ENCODE measurements at places on chromosomes 1 and 21.

- no peak for DNase-seq
Measured at GRCh38 chr1:68969441-68969840, 472.6 kb upstream of the DEPDC1 start.

- no peak for DNase-seq
Measured at GRCh38 chr1:18805925-18806849, 53.3 kb downstream of the TAS1R2 start.

GRCh38 chr1:9400425-9401079 is 107.9 kb downstream of the SPSB1 start:
- DNase-seq, result no peak

DNA sequence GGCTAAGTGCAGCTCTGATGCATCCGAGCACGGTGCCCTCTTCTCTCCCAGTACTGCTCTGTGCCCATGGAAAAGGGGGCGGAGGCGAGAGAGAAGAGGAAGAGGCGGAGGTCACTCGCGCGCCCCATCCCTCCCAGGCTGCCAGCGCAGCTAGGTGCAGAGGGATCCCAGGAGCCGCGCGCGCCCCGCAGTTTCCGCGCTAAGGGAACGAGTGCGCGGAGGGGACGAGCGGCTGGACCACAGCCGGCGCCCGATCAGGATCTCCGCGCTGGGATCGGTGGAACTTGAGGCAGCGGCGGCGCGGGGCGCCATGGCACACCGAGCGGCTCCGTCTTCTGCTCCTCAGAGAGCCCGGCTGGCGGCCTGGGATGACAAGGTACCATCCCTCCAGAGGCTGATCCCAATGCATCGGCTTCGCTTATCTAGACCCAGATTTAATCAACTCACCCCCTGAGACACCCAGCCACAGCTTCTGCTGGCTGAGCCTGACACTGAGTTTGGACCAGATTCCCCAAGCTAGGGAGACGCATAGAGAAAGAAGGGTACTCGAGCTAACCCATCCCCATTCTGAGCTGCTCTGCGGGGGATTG is at the start of gene PTGFR:
TSS of gene PTGFR (plus strand) at position 114 of the 590 bp plus-strand sequence. CDS start 1,770 bp downstream, outside the sequence.
- no peak for DNase-seq

- no peak for DNase-seq
Measured at GRCh38 chr1:154730259-154730658, 122.3 kb upstream of the ADAR start.

DNA sequence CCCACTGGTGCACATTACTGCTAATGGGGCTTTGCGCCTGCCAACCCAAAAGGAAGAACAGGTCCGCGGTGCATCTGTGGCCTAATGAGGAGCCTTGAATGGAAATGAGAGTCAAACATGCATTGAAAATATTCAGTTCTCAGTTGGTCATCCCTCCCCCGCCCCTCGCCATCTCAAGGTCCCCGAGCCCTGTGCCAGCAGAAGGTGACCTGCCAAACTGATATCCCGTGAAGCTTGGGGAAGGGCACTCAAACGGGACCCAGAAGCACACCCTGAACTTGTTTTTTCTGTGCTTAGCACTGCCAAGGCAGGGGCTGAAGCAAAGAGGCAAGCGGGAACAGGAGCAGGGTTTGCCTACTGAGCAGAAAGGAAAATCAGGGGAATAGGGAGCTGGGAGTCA is 67.9 kb upstream of the ZNF648 start:
- no peak for DNase-seq

DNA sequence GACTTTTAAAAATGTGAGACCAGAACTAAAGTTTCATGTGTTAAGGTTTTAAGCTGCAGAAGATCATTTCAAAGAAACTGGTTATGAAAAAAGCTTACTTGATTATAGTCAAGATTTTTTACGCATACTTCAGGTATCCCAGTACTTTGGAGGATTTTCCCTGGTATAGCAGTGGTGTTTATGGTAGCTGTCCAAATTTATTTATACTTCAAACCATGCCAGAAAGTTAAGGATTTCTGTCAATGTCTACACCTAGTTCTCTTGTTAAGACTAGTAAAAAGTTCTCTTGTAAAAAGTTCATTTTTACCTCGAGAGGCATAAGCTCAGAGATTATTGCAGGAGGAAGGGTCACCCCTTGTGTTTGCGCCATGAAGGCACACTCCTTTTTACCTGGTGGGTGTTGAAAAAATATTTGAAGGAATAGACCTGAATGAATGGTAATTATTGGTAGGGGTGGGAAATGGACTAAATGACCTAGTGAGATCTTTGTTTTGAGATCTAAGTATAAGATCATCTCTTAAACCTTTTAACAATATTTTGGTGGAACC is 2.8 kb downstream of the DYRK1A start:
- no peak for DNase-seq

- DNase-seq, result no peak
Measured at GRCh38 chr1:162139211-162139610, 69.7 kb downstream of the NOS1AP start.

DNA sequence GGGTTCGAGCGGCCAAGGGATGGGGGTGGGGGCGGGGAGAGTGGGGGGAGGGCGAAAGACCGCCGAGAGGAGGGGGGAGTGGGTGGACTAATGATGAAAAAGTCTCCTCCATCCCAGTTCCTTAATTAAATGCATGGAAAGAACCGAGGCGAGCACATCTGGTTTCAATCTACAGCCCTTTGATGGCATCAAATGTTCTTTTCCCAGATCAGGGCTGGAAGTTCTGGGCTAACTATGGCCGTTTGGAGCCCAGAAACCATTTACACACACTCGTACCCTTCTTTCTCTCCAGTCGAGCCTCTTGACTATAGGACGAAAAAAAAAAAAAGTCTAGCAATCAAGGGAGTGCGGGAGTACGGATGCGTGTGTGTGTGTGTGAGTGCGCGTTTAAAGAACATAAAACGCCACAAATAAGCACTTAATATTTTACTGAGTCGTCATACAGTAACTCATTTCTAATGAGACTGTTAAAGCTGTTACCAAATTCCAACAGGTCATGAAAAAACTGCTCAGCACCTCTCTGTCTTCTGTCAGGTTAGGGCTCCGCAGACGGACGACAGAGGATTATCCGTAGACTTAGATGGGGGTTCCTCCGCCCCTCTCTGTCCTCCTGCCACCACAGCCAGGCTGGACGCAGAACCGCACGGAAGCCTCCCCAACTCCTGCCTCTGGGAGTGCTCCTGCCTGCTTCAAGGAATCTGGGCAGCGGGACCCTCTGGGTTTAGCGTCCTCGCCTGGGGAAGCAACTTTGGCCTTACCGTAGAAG is 2.1 kb upstream of the PRRX1 start:
- no peak for DNase-seq

- no peak for DNase-seq
Measured at GRCh38 chr1:112581586-112582192, 37.3 kb downstream of the ST7L start.

- DNase-seq, result no peak
Measured at GRCh38 chr1:224387302-224387912, 30.7 kb downstream of the CNIH4 start.

GRCh38 chr1:43612406-43612805 is 37.5 kb upstream of the KDM4A start:
- no peak for DNase-seq

DNA sequence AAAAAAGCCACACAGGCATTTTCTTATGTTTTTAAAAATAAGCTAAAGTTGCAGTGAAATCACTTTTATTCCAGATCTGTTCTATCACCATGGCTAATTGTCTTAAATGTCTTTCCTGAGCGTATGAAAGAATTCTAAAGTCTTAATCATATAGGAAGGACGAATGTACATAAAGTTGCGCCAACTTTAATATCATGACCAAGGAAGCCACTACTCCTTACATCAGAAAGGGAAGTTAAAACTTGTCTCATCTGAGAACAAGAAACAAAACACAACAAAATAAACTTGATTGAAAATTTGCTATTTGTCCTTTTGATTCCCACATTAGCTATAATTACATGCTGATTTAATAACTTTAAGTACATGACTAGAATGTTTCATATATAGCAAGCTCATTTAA is 26.5 kb downstream of the CNIH4 start:
- no peak for DNase-seq

DNA sequence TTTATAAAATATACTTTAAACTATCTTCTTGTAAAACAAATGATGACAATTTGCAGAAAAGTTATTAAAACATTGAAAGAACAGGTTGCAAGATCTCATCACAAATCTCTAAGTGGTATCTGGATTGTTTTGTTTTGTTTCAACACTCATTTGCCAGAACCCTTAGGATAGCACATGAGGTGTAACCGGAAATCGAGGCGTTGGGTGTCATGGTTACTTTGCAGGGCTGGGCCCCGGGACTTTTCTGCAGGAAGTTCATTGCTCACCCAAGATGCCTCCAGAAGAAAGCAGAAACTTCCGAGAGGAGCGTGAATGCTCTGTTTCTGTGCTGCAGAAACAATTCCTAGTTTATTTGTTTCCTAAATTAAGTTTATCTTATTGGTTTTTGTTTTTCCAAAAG is 2.5 kb downstream of the DISC1 start:
- DNase-seq, result no peak

- no peak for DNase-seq
Measured at GRCh38 chr1:4079815-4080214, 179.7 kb upstream of the C1orf174 start.

DNA sequence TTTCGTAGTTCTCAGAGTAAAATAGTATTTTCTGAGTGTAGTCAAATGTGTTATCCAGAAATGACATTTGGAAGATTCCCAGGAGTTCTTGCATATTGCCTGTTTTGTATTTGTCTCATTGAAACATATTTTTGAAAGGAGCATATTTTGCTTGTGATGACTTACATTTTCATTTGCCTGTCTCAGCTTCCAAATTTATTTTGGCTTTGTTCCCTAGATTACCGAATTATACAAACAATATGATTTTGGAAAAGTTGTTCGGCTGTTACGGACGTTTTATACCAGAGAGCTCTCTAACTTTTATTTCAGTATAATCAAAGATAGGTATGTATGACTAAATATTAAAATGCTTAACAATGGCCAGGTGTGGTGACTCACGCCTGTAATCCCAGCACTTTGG is 46.0 kb downstream of the IARS2 start:
- DNase-seq, result no peak

DNA sequence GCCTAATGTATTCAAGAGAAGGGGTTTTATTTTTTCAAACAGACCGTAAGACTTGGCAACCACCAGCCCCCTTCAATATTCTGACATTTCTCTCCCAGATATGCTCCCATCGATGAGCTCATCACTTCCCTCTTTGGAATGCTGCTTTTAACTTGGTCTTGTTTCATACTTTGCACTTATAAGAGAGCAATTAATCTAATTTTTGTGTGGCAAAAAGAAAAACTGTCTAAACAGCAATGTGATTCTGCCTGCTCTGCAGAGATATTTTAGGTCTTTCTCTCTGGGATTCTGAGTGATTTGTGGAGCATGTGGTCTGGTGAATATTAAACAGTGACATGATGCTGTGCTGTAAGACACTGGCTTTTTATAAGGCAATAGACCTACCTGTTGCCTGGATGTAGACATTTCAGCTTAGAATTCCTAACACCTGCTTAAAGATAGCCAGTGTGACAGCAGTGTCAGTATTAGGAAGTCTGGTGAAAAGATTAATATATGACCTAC is 284.8 kb downstream of the BACH1 start:
- no peak for DNase-seq

- no peak for DNase-seq
Measured at GRCh38 chr1:93178418-93178817, 1.8 kb downstream of the TMED5 start.

GRCh38 chr1:180173952-180174351 is 19.3 kb downstream of the QSOX1 start:
- no peak for DNase-seq

DNA sequence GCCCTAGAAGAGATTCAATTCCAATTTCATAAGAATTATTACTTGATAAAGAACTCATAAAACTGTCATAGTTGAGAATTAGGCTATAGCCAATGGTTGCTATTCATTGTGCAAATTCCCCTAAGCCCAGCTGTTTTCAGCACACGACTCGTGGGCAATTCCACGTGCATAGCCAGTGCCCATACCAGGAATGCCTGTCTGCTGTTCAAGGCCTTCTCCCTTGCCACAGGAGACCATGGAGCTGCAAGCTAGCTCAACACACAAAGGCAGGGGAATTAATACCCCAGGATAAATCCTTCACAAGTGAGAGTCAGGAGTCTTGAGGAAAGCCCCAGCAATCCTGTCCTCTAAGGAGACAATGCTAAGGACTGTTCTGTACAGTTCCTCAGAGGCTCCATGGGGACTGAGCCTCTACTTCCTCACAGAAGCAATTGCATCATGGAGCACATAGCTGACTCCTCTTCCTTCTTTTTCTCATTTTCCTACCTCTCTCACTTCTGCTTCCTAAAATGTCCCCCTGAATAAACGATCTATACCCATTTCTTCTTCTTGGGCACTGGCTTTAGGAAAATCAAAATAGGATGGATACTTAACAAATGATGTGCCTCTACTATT is 19.1 kb upstream of the CHRM3 start:
- DNase-seq, result no peak

DNA sequence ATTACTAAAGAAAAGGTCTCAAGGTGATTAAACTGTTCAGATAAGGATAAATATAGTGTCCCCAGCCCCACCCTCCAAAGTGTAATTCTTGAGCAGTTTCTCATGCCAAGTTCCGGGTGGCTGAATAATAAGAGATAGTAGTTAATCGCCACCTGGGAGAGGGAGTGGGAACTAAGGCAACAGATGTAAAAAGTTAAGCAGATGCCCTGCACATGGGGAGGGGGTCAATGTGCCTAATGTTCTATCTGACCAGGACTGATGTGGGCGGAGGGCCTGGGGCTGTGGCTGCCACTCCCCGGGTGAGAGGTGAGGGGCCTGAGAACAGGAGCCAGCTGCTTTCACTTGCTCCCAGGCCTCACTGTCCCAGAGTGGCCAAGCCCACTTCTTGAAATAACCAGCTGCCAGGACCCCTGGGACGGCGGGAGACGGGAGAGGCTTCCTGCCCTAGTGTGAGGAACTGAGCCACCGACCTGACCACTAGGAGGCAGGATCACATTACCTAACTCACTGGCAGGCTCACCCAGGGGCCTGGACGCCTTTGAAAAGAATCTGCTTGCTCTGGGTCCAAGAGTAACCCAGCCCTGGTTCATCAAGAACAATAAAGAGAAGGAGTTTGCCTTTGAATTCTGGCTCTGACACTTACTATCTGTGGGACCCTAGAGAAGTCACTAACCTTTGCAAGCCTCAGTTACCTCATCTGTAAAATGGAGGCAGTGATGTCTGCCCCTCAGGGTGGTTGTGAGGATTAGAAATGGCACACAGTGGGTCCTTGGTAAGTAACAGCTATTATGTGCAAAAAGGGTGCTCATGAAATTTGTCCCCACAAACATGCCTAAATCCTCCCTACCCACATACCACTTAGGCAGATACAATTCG is 179.2 kb downstream of the ATG4C start:
- no peak for DNase-seq

GRCh38 chr1:210652329-210652954 is 323.7 kb downstream of the HHAT start:
- no peak for DNase-seq

GRCh38 chr1:31027693-31028526 is 37.6 kb downstream of the PUM1 start:
- DNase-seq, result no peak

DNA sequence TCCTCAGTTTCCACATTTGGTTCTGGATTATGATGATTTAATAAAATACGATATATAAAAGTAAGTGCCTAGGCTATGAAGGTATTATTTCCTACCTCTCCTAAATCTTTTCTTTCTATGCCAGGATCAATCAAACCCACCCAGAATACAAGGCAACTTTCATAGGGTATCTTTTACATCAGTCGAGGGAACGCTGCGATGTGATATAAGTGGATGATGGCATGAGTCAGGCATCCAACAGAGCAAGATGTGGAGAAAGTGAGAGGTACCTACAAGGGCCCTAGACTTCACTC is 781 bp downstream of the TTLL7 start:
- DNase-seq, result no peak
